CD4-positive, alpha-beta T cell treated with Interferon alpha-2 for 1 hour (primary cell): ENCODE measurements at places on chromosomes 7 and 10.

GRCh38 chr10:100881556-100882213 is 31.1 kb upstream of the SLF2 start:
- DNase-seq = no peak

GRCh38 chr10:30986053-30986555 is 45.6 kb downstream of the ZNF438 start:
- DNase-seq = no peak

DNA sequence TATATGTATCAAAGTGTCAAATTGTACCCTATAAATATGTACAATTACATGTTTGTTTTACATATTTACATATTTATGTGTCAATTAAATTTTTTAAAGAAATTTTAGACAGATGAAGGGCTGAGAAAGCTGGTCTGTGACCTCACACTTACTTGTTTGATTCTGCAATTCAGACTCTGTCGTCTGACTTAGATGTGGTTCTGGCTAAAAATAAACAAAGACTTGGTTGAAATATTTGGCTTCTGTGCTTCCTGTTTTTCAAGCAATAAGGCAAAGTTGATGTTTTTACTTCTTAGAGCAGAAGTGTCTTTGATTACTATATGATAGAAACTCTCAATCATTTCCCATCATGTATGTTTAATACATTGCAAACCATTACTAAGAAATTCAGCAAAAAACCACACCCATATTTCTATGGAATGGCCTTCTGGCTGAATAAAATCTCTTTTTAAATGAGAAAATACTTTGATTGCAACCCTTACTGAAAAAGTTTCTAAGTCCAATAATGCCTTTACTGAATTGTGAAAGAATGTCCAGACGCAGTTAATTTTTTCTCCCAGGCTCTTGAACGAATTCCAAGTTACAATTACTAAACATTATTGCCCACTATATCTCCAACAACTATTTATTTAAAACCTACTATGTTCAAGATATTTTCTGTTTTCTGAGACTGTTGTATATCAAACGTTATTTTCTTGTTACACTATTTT is 59.5 kb upstream of the PRKG1 start:
- DNase-seq = no peak

- no peak for DNase-seq
Observed at GRCh38 chr10:94138391-94138790, 144.7 kb downstream of the PLCE1 start.

- DNase-seq = no peak
Observed at GRCh38 chr10:3955955-3956617, 171.1 kb upstream of the KLF6 start.

DNA sequence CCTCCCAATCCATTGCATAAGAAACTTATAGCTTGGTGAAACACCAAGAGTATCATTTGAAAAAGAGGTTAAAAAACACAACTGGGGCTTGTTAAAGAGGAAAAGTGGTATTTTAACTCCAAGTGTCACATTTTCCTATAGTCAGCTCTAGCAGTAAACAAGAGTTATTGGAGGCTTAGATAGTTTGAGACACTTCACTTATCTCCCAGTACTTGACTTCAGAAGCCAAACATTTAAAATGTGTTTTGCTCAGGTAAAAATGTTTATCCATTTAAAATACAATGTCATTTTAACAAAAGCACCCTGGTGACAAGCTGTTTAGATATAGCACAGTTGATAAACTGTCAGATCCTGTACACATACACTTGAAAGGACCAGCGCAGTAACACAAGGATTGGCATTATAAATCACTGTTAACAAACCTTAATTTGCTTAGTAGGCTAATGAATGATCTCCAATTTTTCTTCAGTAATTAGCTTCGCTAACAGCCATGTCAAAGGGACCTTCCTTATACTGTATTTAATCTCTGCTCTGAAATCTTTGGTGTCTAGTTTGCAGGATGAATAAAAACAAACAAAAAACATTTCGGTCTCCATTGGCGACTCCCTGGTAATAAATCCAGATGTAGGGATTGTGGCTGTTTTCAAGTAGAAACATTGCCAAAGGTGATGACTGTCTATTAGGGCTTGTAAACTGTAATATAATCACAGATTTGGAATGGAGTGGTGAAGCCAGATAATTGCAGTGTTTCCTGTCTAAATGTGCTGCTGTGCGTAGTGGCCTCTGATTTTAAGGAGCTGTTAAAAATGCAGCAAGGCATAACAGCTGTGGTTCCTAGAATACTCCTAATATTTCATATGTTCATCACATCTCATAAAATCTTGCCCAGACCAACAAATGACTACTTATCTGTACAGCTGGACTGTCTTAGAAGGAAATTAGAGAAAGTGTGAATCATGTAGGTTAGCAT is 545.1 kb downstream of the AUTS2 start:
- DNase-seq = no peak

DNA sequence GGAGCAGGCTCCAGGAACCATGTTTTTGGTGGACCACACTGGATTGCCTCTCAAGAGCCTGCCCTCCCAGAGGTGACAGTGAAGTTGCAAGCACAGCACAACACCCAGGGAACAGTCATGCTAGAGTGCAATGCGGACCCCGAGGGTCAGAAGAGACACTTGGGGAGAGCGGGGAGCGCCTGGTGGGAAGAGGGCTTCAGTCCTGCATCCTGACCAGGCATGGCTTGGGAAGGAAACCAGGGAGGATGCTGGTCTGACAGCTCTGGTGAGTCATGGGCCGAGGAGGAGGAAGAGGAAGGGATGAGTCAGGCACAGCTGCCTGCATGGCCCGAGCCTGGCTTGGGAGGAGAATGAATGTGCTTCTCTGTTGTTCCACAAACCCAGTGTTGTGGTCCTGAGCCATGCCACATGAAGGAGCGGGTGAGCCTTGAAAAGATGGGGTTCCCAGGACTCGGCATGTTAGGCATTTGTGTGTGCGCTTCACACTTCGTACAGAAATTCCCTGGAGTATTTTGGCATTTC is 29.5 kb upstream of the ANKRD2 start:
- DNase-seq = no peak

GRCh38 chr10:88986549-88987242 is 3.9 kb upstream of the FAS start:
- no peak for DNase-seq

GRCh38 chr7:151806204-151806603 is 70.7 kb downstream of the PRKAG2 start:
- no peak for DNase-seq

DNA sequence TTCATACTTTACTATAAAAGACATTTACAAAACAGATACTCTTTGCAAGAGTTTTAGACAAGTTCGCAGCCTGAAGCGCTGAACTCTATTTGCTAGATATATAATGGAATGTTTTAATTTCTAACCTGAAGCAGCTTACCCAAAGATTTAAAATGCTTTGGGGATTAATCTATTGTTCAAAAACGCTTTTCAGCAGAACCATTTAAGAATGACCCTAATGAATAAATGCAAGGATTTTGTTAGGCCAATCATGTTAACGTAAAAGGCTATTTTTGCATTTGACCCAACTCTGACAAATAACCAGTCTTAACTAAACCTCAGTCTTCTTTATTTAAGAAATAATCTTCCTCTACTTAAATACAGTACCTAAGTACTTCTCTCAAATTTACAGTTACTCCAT is 406.7 kb upstream of the POT1 start:
- no peak for DNase-seq

DNA sequence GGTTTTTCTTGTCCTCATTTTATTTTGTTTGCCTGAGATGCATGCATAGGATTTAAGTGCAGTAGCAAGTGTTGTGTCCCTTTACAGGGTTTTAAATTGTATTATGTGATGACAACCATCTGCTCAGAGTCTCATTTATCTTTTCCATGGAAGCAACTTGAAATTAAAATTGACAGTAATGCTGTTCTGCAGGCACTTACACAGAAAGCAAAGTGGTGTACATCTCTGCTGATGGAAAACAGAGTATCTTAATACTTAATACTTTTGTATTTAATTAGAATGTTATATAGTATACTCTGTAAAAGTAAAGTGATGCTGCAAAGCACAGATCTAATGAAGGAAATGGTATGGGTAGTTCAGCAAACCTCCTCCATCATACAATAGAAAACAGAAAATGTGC is 482.9 kb downstream of the POM121L12 start:
- DNase-seq = no peak

GRCh38 chr10:50512214-50512595 is 111.6 kb downstream of the SGMS1 start:
- DNase-seq = no peak

DNA sequence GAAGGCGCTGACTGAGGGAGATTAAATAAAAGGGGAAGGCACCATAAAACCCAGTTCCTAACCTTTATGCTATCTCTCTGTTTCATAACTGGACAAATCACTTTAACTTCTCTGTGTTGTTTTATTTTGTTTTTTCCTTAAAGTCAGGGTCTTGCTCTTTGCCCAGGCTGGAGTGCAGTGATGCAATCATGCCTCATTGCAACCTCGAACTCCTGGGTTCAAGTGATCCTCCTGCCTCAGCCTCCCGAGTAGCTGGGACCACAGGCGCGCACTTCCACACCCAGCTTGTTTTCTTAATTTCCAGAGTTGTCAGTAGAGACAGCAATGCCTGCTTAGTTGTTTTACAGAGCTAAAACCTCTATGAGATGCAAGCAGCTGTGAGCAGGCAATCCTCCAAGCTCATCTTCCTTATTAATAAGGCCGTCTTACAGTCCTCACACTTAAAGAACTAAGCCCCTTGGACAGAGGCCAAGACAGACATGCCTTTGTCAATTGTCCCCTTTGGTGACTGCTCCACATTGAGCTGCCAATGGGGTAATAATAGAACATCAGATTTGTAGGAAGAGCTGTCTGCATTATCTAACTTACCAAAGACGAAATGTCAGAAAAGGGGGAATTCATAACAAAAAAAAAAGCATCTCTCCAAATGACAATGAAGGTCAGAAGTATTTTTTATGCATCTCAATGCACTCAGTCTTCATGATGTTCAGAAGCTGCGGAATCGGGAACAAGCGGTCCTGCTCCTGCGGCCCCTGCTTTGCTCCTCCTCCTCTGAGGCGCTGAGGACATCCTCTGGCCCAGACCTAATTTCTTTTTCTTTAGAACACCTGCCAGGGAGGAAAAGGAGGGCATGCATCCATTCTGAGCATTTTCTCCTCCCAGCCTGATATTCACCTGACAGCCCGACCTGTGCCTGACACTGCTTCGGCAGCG is 62.7 kb upstream of the RNF32 start:
- DNase-seq = no peak

GRCh38 chr10:95547791-95548435 is 13.3 kb downstream of the SORBS1 start:
- no peak for DNase-seq

GRCh38 chr10:75165684-75166622 is 44.6 kb upstream of the VDAC2 start:
- no peak for DNase-seq

DNA sequence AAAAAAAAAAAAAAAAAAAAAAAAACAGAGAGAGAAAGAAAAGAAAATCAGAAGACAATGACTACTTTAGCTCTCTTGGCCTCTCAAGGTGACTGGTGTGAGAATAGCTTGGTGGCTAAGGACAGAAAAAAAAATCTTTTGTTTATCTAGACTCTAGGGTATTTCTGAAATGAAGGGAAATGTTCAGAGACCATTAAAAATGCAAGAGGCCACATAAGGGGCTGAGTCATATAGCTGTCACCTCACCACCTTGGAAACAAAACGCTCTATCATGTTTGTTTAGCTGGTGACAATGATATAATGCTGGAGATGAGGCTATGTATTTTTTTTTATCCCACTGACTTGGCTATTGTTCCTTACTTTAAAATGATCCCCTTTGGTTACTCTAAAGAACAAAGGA is 287.0 kb upstream of the CDC14C start:
- DNase-seq = no peak

GRCh38 chr10:7763929-7764328 is 23.9 kb downstream of the KIN start:
- DNase-seq = no peak

DNA sequence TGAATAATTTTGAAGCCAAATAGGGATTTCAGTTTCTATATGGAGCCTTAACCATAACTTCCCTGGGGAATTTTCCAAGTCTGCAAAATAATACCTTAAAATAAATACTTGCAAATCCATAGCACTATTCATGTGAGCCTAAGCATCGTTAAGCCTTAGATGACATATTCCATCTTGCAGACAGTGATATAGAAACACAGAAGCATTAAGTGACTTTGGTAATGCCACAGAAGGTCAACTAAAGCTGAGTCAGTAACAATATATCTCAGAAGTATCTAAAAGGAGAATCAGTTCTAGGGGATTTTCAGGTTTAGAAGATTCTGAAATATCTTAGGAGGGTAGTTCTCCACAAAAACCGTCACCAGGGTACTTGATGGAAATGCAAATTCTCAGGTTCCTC is 163.4 kb upstream of the COL1A2 start:
- no peak for DNase-seq

GRCh38 chr10:69498711-69499471 is 47.6 kb downstream of the TSPAN15 start:
- no peak for DNase-seq

DNA sequence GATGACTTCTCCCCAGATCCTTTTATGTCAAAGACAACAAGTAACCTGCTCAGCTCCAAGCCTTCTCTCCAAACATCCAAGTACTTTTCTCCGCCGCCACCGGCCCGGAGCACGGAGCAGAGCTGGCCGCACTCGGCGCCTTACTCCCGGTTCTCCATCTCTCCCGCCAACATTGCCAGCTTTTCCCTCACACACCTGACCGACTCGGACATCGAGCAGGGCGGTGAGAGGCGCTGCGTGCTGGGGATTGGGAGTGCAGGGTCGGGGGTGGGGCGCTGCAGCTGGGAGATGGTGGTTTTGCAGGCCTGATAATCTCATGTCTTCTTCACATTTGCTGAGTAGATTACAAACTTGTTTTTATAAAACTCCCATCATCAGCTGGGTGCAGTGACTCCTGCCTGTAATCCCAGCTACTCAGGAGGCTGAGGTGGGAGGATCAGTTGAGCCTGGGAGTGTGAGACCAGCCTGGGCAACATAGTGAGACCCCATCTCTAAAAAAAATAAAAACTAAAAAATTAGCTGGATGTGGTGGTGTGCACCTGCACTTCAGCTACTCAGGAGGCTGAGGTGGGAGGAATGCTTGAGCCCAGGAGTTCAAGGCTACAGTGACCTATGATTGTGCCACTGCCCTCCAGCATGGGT is 7.2 kb upstream of the BHLHA15 start:
- DNase-seq = no peak

GRCh38 chr10:30791197-30791611 is 161.7 kb upstream of the LYZL2 start:
- no peak for DNase-seq

GRCh38 chr7:16399265-16399831 is 22.0 kb downstream of the CRPPA start:
- no peak for DNase-seq

- DNase-seq = no peak
Observed at GRCh38 chr10:96507044-96507443, 6.7 kb downstream of the TLL2 start.

GRCh38 chr7:114414156-114415063 is at the start of gene FOXP2:
TSS of gene FOXP2 (plus strand) at chr7:114414815. CDS start at chr7:114426512, 11,697 bp downstream.
- DNase-seq = no peak

GRCh38 chr7:41930538-41931262 is 227.8 kb upstream of the INHBA start:
- DNase-seq = no peak

GRCh38 chr10:6054884-6055283 is 7.3 kb downstream of the IL2RA start:
- no peak for DNase-seq

GRCh38 chr10:94493463-94493862 is 52.1 kb upstream of the HELLS start:
- DNase-seq = no peak

GRCh38 chr7:16061630-16062029 is 359.7 kb downstream of the CRPPA start:
- DNase-seq = no peak
